ENCODE measurements at places on chromosomes 16 and 17.

GRCh38 chr17:78159575-78160158, 8.7 kb upstream of the SYNGR2 start:
- DNase-seq = no peak

DNA sequence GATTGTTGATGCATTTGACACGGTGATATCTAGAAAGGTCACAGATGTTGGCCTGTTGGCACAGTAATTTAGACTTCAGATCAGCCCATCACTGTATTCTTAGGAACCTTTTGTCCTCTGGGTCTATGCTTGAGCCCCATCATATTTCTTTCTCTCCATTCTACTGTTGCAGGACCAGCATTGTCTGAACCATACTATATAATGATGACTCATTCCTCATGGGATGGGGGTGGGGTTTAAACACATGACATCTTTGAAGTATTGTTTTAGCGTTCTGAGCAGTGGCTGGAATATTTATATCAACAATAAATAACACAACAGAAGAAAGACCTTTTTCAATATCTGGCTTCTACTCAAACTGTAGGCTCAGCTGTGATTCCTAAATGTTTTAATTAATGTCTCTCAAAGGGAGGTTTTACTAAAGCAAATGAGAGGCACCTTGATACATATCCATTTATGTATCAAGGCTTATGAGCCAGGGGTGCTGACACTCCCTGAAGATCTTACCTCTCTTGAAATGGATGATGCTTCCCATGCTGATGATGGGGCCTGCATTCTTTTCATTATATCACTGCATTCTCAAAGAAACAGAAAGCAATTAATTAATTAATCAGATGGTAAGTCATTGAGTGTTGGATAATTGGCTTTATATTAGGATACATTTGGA, 379.0 kb upstream of the GOT2 start:
- DNase-seq = no peak

- no peak for DNase-seq
Measured at GRCh38 chr17:47816947-47817346, 4.6 kb downstream of the OSBPL7 start.

- peak; percentile 93 for DNase-seq
Measured at GRCh38 chr16:30957456-30958174, at the start of gene SETD1A. TSS of gene SETD1A (plus strand) at chr16:30957754. CDS start at chr16:30958732, 978 bp downstream.

DNA sequence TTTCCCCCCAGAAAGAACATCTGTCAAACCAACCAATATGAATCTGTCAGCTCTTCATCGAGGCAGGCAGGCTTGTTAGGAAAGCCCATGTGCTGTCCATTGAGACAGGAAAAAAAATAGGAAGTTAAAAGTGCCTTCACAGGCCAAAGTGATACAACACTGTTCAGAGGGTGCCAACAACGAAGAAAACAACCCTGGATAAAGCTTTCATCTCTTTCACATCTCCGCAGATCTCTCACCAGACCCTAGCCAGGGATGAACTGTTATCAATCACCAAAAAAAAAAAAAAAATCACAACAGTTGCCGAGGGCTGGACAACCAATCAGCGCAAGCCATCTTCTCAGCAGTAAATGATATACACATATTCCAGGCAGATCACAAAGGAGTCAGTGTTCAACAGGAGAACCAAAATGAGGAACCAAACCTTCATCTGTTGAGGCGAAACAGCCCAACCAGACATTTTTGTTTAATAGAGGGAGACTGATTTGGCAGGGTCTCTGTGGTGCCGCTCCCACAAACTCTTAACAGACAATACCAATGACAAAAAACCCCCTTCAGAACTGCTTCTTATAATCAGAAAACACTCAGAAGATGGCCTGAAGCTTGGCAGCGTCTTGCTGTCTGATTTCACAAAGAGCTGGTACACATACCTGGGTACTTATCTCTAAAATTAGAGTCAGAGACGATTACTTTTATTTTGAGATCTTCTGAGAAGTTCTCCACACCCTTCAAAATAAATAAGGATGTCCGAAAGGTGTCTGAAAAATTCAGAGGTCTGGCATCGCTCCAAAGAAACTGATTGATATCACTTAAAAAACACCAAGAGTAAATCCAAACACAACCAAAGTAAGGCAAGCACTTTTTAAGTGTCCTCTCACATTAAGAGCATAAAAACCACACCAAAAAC, 1.8 kb downstream of the MAP3K14 start:
- DNase-seq = no peak

DNA sequence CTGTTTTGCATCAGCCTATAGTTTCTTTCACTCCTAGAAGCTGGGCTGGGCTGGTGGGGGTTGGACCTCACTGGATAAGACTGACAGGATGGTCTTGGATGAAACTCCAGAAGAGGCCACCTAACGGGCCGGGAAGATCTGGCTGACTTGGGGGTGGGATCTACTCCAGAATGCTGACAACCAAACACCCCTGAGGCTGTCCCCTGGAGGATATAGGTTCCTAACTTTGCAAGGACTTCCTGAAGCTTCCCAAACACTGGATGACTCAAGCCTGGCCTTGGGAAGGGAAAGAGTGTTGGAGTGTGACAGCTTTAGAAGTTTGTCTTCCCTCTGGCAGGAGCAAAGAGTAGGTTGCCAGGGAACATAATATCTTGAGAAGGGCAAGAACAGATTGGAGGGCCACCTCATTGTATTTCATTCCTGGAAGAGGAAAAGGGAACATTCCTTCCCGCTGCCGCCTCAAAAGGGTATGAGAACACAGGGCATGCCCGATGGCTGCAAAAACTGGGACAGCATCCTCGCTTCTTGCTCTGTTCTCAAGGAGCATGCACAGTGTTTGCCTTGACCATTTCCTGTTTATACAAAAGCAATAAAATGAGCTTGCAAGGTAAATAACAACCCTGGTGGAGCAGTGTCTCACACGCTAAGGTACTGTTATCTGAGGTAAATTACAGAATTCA, 6.8 kb upstream of the CYB5B start:
- no peak for DNase-seq

GRCh38 chr16:87661561-87661960, 59.3 kb downstream of the JPH3 start:
- no peak for DNase-seq

GRCh38 chr17:43931062-43931571, 11.2 kb downstream of the PPY start:
- DNase-seq = no peak

DNA sequence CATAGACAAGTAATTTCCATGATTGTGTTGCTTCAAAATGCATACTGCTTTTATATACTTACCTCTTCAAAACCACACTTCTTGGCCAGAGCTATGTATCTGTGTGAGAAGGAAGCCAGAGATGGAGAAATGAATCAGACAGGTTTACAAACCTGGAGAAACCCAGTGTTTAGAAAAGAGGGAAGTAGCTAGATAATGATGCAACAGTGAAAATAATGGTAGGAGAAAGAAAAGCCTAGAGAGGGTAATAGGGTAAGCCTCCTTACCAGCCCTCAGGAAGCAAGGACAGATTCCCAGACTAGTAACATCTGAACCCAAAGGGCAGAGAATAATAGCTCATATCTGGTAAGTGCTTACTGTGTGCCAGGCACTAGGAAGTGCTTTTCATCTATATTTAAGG, 250.3 kb upstream of the CDH11 start:
- DNase-seq = no peak

DNA sequence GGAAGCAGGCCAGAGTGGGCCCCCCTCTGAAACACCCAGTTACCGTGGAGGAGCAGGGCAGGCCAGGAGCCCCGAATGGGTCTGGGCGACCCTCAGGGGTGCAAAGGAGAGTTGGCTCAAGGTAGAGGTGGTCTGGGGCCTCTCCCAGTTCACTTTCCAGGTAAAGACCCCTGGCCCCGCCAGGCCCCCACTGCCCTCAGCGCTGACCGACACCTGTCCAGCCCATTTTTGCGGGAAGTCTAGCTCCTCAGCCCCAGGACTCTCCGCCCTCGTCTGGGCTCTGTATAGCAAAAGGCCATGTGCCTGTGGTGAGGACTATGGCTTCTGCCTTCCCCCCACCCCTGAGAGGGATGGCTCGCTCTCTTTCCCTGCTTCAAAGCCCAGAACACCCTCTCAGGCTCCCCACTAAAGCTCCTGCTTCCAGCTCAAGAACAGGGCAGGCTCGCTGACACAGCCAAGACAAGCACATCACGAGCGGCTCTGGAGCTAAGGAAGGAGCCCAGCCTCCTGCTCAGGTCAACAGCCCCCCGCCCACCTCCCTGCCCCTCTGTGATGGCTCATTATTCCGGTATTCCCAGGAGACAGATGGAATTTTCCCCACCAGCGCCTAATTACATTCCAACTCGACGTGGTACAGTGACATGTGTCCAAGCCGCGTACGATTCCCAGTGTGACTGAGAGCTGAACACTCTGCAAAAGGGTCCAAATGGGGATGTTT, 59.4 kb downstream of the RTN4RL1 start:
- no peak for DNase-seq

GRCh38 chr16:85114909-85115567, 2.8 kb upstream of the CIBAR2 start:
- peak; percentile 52 for DNase-seq

GRCh38 chr16:70675851-70676513, 9.9 kb downstream of the MTSS2 start:
- no peak for DNase-seq

DNA sequence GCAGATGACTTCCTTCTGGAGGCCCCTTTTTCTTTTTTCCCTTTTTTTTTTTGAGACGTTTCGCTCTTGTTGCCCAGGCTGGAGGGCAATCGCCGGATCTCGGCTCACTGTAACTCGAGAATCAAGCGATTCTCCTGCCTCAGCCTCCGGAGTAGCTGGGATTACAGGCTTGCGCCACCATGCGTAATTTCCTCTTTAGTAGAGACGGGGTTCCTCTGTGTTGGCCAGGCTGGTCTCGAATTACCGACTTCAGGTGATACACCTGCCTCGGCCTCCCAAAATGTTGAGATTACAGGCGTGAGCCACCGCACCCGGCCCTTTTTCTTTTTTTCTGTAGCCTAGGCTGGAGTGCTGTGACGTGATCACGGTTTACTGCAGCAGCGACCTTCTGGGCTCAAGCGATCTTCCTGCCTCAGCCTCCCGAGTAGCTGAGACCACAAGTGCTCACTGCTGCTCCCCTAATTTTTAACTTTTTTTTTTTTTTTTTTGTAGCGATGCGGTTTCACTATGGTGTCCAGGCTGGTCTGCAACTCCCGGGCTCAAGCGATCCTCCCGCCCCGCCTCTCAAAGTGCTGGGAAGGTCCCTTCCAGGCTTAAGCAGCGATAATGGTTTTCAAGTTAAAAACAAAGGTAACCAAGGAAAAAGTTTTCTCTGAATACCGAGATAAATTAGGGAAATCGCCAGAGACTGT, 956 bp upstream of the IST1 start:
- DNase-seq = no peak

DNA sequence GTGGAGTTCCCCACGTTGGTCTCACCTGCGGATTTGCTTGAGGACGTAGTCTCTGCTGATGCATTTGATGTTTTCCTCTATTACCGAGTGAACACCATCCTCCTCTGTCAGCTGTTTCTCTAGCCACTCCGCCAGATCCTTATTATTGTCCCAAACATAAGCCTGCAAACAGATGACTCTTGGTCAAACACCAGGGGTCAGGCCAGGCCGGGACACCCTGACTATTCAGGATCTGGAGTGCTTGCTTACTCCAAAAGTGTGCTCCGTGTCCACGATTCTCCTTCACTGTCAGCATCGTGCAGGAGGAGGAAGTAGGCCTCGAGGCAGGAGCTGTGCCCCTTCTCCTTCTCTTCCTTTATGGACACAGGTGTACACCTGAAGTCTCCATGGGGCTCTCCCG, 140.2 kb downstream of the AATF start:
- DNase-seq = no peak

DNA sequence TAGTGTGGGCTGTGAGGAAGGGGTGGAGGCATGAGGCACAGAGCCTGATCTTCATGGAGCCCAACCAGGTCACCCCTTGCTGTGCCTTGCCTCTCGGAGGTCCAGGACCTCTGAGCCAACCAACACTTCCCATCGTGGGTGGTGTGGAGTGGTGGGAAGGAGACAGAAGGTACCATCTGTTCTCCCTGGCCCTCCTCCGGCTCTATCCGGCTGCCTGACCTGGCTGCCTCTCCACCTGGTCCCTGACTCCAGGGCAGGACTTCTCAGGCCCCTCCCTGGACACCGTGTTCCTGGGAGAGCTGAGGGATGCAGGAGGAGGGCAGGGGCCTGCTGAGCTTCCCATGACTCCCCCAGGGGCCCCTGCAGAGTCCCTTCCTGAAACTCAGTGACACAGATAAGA, 3.9 kb downstream of the PDK2 start:
- no peak for DNase-seq
